ENCODE measurements at places on chromosomes 6 and 20. TPM values are rescaled to one million over a fixed set of nuclear protein-coding genes. Genes with fewer than 3 reads are reported as not detected.

- H3K4me1 ChIP-seq, result no peaks in the 10 kb centered on the region
- H3K36me3 ChIP-seq, result no peaks in the 10 kb centered on the region
- H3K27ac ChIP-seq, result no peak overlapping the region
- H3K4me3 ChIP-seq, result no peak overlapping the region
- H3K27me3 ChIP-seq, result no peaks in the 10 kb centered on the region
- DNase-seq, result no peak
These were observed 167.9 kb upstream of the STMND1 start for GRCh38 chr6:16933961-16934360.

DCDC2 gene
- 0.11 TPM for total RNA-seq

- H3K36me3 ChIP-seq, result no peaks in the 10 kb centered on the region
- H3K4me1 ChIP-seq, result no peaks in the 10 kb centered on the region
These were observed 394.7 kb downstream of the THBS2 start for GRCh38 chr6:168858926-168859325.

DNA sequence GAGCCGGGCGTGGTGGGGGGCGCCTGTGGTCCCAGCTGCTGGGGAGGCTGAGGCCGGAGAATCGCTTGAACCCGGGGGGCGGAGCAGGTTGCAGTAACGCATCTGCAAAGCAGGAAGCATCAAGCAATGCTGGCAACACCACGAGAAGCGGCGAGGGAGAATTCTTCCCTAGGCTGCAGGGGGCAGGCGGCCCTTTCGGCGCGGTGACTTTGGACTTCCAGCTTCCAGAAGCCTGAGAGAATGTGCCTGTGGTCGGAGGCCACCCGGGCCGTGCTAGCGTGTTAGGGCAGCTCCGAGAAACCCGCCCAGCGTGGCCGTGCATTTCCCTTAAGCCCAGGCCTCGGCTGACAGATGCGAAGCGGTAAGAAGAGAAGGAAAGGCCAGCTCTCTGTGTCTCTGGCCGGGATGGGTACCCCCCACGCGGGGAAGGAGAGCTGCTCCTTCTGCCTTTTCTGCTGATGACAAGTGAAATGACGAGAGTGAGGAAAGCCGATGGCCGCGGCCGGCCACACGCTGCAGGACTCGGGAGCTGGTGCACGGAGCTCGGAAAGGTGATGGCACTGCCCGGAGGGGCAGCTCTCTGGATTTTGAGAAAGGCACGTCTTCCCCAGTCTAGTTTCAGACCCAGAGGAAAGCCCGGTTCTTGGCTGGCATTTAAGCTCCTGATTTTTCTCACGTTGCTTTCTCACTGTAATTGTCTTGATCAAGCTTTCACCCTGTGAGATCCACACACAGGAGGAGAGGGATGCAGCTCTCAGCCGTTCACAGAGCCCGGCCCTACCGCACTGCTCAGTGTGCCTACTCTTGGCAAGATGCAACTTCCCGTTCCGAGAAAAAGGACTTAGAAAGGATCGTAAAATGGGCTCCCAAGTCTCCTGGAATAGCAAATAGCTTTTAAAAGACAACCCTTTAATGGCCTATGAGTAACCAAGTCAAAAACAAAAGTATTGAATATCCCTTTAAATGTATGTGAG is 68.3 kb upstream of the EXOC2 start:
- peak; percentile 39 for DNase-seq
- no peaks in the 10 kb centered on the region for H3K36me3 ChIP-seq
- H3K27me3 ChIP-seq, result no peaks in the 10 kb centered on the region
- no peak overlapping the region for H3K27ac ChIP-seq
- no peak overlapping the region for H3K4me3 ChIP-seq
- no peaks in the 10 kb centered on the region for H3K4me1 ChIP-seq

- DNase-seq, result no peak
- H3K36me3 ChIP-seq, result peaks cover 52% of the 10 kb centered on the region
- H3K27ac ChIP-seq, result no peak overlapping the region
- no peaks in the 10 kb centered on the region for H3K4me1 ChIP-seq
- no peaks in the 10 kb centered on the region for H3K27me3 ChIP-seq
These were observed 85.1 kb downstream of the MDN1 start for GRCh38 chr6:89734526-89734925.

DNA sequence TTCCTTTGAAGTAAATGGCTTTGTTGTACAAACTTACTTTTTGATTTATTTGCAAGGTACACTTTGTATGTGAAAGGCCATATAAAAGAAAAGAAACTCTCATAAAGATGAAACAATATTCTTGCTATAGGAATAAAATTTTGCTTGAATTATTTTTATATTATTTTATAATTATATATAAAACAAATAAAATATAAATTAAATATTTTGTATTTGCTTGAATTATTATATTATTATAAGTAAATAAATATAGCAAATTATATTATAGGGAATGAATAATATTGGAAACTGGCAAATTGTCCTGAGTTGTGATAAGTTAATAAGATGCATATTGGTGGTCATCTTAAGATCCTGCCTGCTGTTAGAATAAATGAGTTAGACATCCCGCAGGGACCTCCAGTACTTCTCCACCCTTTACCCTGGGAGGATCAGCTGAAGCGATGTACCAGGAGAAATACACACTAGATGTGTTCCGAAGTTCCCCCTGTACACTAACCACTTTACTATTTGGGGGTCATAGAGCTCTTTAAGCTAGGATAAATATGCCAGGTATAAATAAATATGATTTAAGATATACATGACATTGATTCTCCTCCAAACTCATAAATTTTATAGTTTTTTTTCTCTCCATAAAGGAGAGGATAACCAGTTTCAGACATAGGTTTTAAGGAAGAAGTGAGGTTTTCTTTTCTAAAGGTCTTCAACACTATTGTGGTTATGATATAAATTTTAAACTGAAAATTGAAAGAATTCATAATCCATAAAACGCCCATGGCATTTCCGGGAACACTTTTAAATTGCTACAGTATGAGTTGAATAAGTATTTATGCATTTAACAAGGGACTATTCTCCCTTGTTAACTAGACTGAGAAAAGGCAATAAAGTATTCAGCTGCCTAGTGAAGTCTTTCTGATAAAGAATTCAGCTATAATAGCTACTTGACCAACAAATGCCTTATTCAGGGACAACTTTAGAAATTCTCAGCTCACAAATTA is 486.3 kb upstream of the MARCKS start:
- no peak for DNase-seq
- no peaks in the 10 kb centered on the region for H3K36me3 ChIP-seq
- H3K4me3 ChIP-seq, result no peak overlapping the region

ZBP1 gene
- total RNA-seq, result 2.9 TPM

DNA sequence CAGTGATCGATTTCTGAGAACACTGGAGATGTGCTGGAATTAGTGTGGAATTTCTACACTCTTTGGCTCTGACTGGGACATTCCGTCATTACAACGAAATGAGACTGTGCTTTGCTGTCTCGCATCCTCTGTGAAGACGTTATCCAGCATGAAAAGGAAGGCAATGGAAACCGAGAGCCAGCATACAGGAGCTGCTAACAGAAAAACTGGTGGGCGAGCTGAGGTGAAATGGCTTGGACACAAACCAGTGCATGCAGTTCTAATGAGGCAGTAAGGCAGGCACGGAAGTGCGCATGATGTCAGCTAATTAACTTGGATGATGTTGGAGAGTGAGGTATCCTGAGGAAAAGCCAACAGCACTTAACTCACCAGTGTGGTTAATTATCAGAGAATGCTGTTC is 202.8 kb upstream of the AGPAT4 start:
- DNase-seq, result no peak
- no peaks in the 10 kb centered on the region for H3K36me3 ChIP-seq
- H3K27me3 ChIP-seq, result no peaks in the 10 kb centered on the region
- H3K4me3 ChIP-seq, result no peak overlapping the region
- no peak overlapping the region for H3K27ac ChIP-seq
- no peaks in the 10 kb centered on the region for H3K4me1 ChIP-seq

GRCh38 chr6:89042664-89043063 is 37.9 kb upstream of the PNRC1 start:
- H3K36me3 ChIP-seq, result no peaks in the 10 kb centered on the region
- H3K27ac ChIP-seq, result no peak overlapping the region
- no peaks in the 10 kb centered on the region for H3K27me3 ChIP-seq
- H3K4me3 ChIP-seq, result no peak overlapping the region
